ENCODE measurements at places on chromosomes 12 and 14.
A peak's percentile ranks its signal among the peaks of the same experiment; 100 is the strongest.

DNA sequence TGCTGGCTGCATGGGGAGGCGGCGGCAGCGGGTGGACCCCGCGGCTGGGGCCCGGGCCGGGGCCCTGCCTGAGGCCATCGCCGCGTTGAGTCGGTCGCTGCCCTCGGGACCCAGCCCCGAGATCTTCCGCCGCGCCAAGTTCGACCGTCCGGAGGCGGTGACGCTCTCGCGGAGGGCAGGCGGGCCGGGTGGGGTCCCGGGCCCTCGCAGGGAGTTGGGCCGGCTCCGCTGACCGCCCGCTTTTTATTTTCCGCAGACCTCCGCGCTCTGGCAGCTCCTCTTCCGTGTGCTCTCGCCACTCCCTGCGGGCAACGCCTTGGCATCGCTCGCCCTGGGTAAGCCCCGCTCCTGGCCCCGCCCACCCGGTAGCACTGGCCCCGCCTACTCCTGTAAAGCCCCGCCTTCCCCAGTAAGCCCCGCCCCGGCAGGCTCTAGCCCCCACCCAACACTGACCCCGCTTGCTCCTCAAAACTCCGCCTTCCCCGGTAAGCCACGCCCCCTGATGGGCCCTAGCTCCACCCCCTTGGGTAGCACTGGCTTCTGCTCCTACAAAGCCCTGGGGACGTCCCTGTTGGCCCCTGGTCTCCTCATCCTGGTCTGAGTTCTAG is 424 bp downstream of the TEDC1 start:
- DNase-seq = peak; percentile 70

DNA sequence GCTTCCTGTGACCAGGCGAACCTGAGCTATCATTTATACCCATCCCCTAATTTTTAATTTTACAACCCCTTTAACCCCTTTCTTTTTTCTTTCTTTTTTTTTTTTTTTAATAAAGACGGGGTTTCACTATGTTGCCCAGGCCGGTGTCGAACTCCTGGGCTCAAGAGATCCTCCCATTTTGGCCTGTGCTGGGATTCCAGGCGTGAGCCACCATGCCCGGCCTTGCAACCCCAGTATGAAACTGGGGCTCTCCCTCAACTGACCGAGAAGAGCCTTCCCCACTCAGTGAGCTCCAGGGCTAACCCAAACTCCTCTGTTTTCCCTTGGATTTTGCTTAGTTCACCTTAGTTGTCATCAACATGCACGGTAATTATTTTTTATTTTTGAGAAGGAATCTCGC is 992 bp downstream of the CPSF2 start:
- no peak for DNase-seq

GRCh38 chr14:51118993-51119392 is 24.1 kb upstream of the TRIM9 start:
- DNase-seq = no peak

- DNase-seq = no peak
Observed at GRCh38 chr12:106760184-106760531, 14.3 kb upstream of the RIC8B start.

DNA sequence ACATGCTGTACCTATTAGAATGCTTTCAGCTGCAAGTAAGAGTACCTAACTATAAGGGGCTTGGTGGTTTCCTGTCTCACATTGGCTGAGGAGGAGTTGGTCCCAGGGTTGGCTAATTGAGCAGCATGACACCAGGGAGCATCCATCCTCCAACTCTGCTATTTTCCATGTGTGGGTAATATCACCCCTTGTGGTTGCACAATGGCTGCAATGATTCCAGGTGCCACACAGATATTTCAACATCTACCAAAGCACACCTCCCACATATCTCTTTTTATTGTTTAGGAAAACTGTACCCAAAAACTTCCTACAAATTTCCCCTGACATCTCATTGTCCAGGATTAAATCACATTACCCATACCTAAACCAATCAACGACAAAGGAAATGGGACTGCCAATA is 118.0 kb upstream of the EEA1 start:
- DNase-seq = no peak

- no peak for DNase-seq
Observed at GRCh38 chr12:123681605-123682004, 10.7 kb downstream of the TCTN2 start.

- DNase-seq = no peak
Observed at GRCh38 chr14:69685716-69686115, 74.3 kb downstream of the SUSD6 start.

GRCh38 chr14:67683842-67684241 is 9.4 kb upstream of the VTI1B start:
- no peak for DNase-seq

- DNase-seq = no peak
Observed at GRCh38 chr12:59737725-59738463, 142.1 kb downstream of the SLC16A7 start.

- no peak for DNase-seq
Observed at GRCh38 chr14:93549595-93549994, 118.9 kb downstream of the UNC79 start.

DNA sequence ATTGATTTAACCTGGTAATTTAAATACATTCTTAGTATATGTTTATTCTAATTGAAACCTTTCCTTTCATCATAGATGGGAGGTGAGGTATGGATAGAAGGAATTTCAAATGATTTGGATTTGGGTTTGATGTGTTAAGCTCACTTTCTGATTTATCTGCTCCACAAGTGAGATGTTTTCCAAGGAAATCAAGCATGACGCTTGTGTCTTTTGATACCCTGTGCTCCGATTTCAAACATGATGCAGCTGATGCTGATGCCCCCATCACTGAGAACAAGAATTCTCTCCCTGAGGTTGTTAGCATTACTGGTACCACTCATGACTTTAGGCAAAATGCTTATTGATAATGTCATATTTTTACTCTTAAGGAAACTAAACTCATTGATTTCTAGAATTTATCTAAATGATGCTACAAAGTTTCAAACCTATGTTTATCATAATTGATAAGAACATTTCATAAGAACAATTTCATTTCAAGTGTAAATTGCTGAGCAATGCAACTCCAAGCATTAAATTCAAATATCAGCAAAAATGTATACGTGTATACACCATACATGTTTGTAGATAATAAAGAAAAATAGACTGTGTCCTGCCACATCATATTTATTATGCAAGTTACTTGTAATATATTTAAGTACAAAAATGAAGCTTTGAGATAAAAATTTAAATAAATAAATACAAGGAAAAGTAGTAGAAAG is 75.5 kb upstream of the LRIG3 start:
- DNase-seq = no peak

DNA sequence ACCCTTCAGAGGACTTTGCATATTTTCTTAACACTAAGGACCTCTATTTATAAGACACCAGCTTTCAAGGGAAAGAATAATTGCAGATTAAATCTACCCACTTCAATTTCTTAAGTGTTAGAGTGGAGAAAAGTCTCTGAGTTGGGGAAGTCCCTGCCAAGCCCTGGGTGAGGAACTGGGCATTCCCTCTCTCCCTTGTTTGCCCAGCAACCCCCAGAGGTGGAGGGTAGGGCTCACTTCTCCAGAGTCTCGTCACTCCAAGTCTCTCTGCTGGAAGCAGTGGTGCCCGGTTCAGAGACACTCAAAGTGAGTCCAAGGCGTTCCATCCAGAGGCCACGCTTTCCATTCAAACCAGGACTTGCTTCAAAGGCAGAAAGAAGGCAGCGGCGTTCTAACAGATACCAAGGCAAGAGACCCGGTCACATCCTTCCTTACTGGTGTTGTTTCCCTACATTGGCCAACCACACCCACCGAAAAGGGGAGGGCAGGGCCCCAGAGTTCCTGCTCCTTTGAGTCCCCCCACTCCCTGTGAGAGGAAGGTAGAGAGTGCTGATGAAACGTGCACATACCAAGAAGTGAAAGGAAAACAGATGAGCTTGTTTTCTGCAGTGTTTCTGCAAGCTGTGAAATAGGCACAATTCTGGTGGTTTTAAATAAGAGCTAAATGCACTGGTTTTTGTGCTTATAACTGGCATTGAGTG is 6.1 kb upstream of the BDKRB2 start:
- DNase-seq = no peak

DNA sequence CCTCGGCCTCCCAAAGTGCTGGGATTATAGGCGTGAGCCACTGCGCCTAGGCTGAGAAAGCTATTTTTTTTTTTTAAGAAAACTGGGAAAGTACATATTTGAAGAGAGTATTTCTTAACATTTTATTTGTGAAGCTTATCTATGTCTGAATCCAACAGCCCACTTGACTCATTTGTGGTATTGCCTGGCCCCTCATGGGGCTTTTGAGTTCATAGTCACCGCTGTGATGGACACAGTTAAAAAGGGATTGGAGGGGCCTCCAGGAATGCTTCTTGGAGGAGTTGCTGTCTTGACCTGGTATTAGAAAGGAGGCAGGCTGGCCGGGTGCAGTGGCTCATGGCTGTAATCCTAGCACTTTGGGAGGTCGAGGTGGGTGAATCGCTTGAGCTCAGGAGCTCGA is 26.5 kb downstream of the BCL7A start:
- DNase-seq = no peak

DNA sequence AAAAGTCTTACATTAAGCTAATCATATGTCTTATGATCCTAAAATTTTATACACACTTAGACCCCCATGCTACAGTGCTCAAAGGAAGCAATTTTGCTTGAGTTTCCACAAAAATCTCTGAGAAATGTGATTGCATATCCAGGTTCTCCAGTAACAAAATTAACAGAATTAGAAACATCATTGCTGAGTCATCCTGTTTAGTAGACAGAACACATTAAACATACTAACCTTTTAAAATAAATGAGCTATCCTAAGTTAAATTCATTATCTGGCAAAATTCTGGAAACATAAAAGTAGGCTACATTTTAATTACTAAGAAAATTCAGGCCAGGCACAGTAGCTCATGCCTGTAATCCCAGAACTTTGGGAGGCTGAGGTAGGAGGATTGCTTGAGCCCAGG is 94.7 kb downstream of the DENND5B start:
- no peak for DNase-seq

- DNase-seq = no peak
Observed at GRCh38 chr14:26729851-26730250, 132.0 kb upstream of the NOVA1 start.

DNA sequence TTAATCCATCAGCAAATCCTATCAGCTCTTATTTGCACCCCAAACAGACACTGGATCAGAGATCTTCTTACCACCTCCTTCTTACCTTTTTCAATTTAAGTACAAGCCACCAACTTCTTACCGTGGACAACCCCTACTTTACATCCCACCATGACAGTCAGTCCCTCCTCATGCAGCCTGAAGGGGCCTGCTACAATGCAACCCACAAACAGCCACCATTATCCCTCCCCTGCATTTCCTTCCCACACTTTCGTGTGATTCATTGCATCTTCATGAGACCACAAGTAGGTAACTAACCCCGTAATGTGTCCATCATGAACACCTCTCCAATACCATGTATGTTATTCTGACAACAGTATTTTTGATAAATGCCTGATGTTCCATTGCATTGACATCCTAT is 108.6 kb downstream of the BCL11B start:
- no peak for DNase-seq

DNA sequence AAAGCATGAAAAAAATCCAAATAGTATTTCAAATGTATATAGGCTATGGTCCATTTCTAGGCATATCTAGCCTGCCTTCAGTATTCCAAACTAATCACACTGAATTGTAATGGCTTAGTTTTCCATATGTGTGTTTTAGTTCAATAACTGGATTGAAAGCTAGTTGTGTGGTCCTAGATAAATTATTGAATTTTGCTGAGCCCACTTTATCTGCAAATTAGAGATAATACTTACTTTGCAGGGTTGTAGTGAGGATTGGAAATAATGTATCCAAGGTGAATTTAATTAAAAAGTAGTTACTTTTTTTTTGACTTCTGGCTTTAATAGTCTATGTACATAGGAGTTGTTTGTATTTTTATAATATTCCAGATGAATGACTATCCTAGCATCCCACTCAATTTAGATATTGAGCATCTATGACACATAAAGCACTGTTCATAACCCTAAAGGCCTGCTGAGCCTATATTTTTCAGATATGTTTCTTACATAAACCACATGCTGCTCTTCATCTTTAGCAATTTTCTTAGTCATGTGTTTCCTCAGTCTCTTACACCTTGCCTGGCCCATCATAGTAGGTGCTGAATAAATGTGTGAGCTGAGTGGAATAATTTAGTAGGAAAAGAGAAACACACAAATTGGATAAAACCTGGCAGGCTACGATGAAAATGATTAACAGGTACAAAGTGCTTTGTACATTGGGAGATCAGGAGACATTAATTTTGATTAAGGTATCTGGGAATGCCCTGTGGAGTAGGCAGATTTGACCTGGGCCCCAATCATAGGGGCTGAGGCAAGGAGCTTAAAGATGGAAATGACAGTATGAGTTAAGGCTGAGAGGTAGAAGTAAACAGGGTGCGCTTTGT is 1.1 kb upstream of the ATP23 start:
- DNase-seq = no peak

DNA sequence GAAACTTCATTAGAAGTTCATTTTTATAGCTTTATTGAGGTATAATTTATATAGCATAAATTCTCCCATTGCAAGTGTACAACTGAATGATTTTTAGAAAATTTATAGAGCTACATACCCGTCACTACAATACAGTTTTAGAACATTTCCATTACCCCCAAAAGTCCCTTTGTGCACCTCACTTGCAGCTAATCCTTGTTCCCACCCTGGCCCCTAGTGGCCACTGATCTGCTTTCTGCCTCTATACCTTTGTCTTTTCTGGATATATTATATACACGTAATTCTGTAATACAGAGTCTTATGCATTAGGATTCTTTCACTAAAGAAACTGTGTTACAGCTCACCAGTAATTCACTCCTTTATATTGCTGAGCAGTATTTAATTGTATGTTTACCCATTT is 145.1 kb upstream of the DIO2 start:
- DNase-seq = no peak

DNA sequence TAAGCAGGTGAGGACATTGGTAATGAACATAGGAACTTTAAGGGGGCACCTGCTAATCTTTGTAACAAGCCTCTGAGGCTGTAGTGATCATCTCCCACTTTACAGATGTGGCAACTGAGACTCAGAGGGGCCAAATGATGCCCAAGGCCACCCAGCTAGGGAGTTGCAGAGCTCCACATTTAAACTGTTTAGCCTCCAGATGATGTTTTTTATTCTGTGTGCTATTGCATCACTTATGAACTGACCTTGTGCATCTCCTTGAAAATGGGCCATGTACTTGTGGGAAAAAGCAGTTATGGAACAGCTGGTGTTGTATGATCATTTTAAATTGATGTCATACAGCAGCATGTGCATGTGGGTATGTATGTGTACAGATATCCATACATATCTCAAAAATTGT is 41.4 kb downstream of the TPCN1 start:
- no peak for DNase-seq
